ENCODE measurements at places on chromosomes 6 and 20.

DNA sequence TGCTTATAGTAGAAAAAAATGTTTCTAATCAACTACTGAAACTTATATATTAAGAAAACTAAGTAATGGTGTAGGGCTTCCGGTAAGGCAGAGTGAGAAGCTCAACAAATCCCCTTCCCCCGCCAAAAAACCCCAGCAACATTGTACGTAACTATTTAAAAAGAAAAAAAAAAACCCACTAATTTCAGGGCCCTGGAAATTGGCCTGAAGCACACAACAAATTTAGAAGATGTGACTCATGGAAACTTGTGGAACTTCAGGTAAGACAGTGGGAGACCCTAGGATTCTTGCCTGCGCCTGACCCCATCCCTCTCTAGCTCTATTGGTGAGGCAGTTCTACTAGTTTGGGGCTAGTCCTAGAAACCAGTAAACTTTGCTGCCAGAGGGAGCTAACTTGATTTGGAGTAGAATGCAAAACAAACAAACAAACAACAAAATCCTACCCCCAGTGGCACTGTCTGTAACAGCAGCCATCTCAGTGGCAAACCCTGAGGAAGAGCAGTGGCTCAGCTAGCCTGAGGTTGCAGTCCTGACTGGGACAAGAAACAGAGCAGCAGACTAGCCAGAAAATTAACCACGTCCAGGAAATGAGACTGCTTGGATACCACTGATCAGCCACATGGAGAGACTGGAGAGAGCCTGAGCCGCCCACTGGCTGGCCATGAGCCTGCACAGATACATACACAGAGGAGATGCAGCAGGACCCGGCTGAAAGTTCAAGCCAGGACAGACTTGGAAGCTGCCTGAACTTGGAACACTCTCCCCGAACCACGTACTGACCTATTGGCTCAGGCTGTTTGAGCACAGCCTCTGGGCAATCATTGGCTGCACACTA lies 135.1 kb downstream of the TBXT start:
- DNase-seq: no peak

- no peak for DNase-seq
Measured at GRCh38 chr6:150333585-150333941, 35.2 kb upstream of the IYD start.

- peak; percentile 27 for DNase-seq
Measured at GRCh38 chr6:4801491-4802110, 25.4 kb downstream of the CDYL start.

DNA sequence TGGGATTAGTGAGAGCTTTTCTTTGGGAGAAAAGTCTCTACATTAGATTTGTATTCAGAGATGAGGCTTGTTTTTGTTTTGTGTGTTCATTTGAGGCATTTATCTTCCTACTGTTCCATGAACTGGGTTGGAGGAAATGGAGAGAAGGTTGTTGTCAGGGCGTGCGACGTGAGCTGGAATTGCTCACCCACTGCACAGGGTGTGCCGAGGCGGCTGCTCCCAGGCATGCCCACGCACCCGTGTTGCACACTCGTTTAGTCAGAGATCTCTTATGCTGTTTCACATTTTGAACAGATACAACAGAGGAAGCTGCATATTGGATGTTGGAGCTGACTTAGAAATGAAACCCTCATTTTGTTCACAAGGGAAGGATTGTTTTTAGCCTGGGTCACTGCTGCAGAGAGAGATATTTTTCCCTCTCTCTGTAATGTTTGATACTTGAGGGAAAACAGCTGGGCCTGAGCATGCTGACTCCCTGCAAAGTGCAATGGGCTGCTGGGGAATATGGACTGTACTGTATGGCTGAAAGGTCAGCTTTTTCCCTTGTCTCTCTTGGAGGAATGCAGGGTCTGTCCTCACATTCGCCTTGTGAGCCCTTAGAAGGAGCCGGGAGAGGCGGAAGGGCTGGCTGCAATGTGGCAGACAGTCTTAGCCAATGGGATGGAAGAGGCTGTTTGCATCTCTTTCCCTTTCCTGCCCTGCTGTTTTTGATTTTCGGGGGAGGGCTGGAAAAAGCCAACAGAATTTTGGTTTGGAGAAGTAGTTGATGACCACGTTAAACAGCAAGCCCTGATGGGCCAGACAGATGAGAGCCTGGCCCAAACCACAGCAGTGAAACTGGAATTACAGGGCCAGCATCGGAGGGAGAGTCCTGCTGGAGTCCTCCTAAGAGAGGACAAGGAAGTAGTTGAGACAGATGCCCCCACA lies 170.8 kb downstream of the SASH1 start:
- no peak for DNase-seq

- DNase-seq: no peak
Measured at GRCh38 chr6:13788820-13789219, 25.5 kb downstream of the MCUR1 start.

DNA sequence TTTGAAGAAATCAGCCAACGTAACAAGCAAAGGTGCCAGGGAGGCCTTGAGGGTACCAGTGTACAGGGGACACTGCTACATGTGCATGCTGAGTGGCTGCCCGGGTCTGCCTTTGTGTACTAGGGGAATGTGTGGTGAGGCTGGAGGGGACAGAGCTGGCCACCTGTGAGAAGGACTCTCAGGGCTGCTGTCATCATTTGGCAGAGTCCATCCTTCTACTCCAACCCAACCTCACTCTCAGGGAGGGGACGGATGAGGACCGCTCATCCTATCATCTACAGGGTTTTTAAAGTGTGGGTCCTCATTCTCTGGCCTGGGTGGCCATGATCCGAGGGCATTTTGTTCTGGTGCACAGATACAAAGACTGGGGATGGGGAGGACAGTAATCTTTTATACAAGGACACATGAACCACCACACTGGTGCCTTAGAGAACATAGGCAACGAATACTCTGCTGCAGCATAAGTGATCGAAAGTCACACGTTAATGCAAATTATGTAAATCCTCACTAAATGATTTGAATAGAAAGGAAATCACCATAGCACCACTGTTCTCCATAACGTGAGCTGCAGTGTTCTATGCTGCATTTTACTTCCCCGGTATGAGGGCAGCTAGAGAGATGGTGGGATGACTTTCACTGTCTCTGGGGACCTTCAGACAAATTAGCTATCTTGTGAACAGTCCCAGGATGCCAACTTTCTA lies 181.4 kb downstream of the GMPR start:
- DNase-seq: no peak

- peak; percentile 69 for DNase-seq
Measured at GRCh38 chr20:63652192-63652980, 838 bp downstream of the STMN3 start.

GRCh38 chr6:105320765-105321164 lies 82.1 kb downstream of the PREP start:
- no peak for DNase-seq

- DNase-seq: no peak
Measured at GRCh38 chr6:19324376-19324775, 512.8 kb upstream of the ID4 start.

GRCh38 chr6:1719922-1720321 lies 110.2 kb downstream of the FOXC1 start:
- no peak for DNase-seq

DNA sequence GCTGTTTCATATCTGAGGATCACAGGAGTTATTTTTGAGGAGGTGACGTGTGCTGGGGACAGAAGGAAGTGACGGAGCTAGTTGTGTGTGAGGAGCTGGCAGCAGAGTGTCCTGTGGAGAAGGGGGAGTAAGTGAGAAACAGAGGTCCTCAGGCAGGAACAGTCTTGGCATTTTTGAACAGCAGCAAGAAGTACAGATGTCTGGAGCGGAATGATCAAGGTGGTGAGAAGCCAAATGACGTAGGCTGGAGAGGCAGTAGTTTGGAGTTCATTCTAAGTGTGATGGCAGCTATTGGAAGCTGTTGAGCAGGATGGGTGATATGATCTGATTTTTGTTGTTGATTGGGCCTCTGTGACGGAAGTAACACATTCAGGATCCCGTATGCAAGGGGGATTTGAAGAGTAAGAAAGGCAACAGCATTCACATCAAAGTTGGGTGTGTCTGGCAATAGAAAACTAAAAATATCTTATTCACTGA lies 52.3 kb downstream of the SOBP start:
- no peak for DNase-seq

DNA sequence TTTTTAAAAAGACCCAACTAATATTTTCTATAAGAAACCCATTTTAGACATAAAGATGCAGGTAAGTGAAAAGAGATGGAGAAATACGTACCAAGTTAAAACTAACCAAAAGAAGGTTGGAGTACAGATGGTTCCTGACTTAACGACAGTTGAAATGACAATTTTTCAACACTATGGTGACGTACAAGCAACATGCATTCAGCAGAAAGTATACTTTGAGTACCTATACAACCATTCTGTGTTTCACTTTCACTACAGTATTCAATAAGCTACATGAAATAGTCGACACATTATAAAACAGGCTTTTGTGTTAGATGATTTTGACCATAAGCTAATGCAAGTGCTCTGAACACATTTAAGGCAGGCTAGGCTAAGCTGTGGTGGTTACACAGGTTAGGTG lies 228.9 kb downstream of the RNGTT start:
- DNase-seq: no peak

DNA sequence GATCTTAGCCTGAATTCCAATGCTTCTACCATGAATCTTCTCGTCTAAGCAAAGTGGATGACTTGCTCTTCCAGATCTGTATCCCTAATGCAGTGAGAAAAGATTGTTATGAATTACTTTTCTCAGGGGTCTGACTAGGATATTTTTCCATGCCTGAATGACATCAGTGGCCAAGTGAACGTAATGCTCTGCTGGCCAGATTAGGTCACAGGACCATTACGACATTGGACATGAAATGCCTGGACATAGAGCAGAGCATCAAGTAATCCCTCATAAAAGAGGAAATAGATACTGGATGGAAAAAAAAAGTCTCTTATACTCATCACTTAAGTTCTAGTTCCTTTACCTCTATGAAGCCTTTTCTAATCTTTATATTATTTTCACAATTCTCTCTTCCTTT lies 12.1 kb upstream of the THEMIS start:
- DNase-seq: no peak

GRCh38 chr6:165511807-165512206 lies 151.2 kb downstream of the PDE10A start:
- no peak for DNase-seq

GRCh38 chr6:167677422-167677789 lies 149.3 kb upstream of the AFDN start:
- no peak for DNase-seq

GRCh38 chr20:53735536-53736050 lies 142.0 kb upstream of the ZNF217 start:
- DNase-seq: no peak

GRCh38 chr6:133055441-133055966 lies 185.7 kb upstream of the EYA4 start:
- DNase-seq: no peak

DNA sequence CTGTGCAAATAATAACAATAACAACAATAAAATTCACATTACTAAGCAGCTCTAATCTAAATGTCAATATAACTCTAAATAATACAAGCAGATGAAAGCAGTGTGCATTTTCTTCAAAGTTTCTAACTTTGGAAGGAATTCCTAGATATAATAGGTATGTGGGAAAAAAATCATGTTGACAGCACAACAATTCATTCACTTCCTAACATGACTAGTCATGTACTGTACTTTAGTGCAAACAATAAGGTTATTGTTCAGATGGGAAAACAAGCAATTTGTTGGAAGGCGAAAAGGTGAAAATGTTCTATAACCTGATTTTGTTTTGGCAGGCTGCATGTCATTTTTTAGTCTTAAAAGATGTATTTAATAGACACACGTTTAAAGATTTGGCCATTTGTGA lies 484.3 kb upstream of the JAG1 start:
- DNase-seq: no peak

- no peak for DNase-seq
Measured at GRCh38 chr6:42790549-42791181, 8.8 kb downstream of the BICRAL start.

DNA sequence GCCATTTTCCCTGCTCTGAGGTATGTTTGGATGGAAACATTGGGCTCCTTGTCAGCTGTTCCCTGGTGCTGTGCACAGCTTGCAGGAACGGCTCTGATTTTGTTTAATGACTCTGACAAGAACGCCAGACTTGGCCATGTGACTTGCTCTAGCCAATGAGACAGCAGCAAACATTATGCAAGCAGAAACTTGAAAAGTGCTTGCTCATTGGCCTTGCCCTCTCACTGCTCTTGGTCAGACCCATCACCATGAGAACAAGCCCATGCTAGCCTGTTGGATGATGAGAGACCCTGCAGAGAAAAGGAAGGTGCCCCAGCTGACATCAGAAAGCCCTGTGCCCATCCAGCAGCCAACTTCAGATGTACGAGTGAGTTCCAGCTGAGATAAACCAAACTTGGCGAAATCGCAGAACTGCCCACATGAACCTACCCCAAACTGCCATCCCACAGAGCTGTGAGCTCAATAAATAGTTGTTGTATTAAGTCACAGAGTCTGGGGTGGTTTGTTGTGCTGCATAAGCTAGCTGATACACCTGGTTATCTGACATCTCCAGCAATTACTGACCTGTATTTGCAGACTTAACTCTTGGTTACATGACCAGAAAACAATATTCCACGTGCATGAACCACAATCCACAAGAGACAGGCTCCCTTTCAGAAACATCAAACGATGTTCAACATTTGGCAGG lies 96.9 kb downstream of the JPH2 start:
- DNase-seq: peak; percentile 29

- peak; percentile 6 for DNase-seq
Measured at GRCh38 chr6:72894091-72894490, 272.2 kb downstream of the KCNQ5 start.

- DNase-seq: no peak
Measured at GRCh38 chr20:3714092-3714491, 1.7 kb upstream of the SIGLEC1 start.

DNA sequence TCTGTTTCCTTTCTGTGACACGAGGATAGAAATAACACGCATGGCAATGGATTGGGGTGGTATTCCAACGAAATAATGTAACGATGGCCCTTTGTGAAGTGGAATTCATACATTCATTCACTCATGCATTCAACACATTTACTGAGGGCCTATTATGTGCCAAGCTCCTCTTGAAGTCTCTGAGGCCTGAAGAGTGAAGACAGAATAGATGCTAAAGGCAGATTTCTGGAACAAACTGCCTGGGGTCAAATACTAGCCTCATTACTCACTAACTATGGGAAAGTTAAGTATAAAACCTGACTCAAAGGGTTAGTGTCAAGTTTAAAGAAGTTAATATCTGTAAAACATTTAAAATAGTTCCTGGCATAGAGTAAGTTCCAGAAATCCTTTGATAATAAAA lies 279.6 kb upstream of the SULF2 start:
- DNase-seq: no peak

DNA sequence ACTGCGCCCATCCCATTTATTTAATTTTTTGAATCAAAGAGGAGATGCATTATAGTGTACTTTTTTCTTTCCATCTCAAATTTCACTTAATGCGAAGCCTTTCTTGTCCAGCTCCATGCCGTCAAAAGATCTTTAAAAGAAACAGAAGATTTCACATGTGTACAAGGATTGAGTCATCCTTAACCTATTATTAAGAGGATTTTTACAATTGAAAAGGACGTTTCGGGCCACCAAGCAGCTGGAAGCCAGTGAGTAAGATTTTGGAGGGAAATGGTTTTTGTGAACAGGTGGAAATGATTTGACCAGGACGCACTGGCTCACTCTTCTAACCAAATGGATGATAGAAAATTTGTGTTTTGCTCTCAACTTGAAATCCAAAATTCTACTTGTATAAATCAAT lies 15.1 kb upstream of the CCDC170 start:
- DNase-seq: no peak

Data from common myeloid progenitor, CD34-positive (primary cell).